ENCODE measurements at places on chromosomes 1 and 21.

GRCh38 chr1:18997508-18997907 lies 41.0 kb upstream of the IFFO2 start:
- no peak for DNase-seq

GRCh38 chr1:35894183-35894582 lies 11.2 kb downstream of the AGO1 start:
- DNase-seq, result no peak

DNA sequence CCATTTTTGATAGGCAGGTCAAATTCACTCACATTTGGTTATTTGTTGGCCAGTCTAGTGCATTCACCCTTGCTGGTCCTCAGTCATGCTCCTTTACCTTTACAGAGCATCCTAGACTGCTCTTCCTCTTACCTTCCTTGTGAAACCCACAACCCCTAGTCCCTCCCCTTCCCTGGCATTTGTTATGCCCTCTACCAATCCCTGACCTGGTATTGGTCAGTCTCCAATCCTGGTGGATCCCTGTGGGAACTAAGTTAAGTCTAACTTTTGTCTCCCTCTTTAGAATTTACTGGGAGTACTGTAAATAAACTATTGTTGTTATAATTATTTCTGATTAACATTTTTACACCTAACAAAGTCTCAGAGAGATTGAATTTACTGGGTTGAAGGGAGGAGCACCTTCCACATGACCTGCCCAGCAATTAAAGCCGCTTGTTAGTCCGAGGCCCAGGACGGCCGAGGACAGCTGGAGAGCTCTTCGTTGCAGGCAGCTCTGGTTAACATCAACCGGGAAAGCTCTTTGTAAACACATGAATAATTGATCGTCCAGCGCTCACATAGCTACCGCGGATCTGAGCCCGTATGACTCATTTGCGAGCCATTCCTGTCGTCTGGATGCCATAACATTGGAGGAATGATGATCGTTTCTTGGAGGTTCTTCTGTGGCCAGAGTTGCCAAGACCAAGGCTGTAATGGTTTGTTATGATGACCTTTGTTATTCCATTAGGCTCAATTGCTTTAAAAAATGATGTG lies 31.9 kb downstream of the MTARC1 start:
- no peak for DNase-seq

- DNase-seq, result no peak
Measured at GRCh38 chr21:38354746-38355145, 98.0 kb downstream of the KCNJ15 start.
